CD4-positive, alpha-beta T cell treated with Interleukin-4 for 1 hour (primary cell): ENCODE measurements at places on chromosomes 7 and 10.

- DNase-seq = no peak
Measured at GRCh38 chr7:71477441-71477840, 345.5 kb downstream of the GALNT17 start.

- DNase-seq = no peak
Measured at GRCh38 chr7:103989785-103990767, 618 bp upstream of the RELN start.

- DNase-seq = no peak
Measured at GRCh38 chr10:3525832-3526449, 259.1 kb downstream of the KLF6 start.

GRCh38 chr10:64732372-64732957 lies 1211.3 kb downstream of the REEP3 start:
- no peak for DNase-seq

GRCh38 chr7:25069900-25070443 lies 55.1 kb downstream of the CYCS start:
- peak; percentile 71 for DNase-seq

GRCh38 chr10:13526948-13527863 lies 1.6 kb downstream of the BEND7 start:
- DNase-seq = no peak

GRCh38 chr7:56291-56913 lies 136.0 kb upstream of the FAM20C start:
- no peak for DNase-seq

GRCh38 chr10:28242555-28243204 lies 60.2 kb downstream of the MPP7 start:
- DNase-seq = no peak

DNA sequence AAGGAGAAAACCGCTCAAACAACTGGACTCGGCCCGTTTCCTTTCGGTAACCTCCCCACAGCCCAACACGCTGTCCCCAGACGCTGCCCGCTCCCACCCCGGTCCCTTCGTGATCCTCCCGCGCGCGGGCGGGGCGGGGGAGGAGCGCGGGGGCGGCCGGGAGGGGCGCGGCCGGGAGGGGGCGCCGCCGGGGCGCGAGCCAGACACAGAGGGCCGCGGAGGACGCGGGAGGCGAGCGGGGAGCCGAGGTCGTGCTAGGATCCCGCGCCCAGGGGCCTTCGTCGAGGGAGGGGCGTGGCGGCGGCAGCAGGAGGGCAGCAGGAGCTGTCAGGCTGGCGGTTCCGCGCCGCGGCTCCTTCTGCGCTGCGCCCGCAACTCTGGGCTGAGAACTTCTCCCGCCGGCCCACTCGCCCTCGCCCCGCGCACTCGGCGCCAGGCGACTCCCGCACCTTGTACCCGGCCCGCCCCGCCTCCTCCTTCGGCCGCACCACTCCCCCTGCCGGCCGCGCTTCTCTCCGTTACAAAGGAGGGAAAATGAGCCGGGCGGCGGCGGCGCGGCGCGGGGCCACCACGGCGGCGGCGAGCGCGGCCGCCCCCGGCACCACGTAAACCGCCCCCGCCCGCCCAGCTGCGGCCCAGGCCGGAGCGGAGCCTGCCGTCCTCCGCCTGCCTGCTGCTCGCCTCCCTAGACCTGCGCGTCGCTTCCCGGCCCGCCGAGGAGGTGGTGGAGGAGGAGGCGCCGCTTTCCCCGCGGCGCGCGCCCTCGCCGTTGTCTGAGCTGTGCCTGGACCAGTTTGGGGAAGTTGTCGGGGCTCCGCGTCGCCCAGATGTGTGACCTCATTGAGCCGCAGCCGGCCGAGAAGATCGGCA lies at the start of gene CDK14:
TSS of gene CDK14 (plus strand) at position 521 of the 870 bp plus-strand sequence. CDS start at position 828, 307 bp downstream.
- peak; percentile 16 for DNase-seq
